ENCODE measurements at places on chromosomes 13 and 19.

- DNase-seq, result peak; percentile 84
These were observed 77.8 kb downstream of the TUBGCP3 start for GRCh38 chr13:112510002-112510780.

- peak; percentile 95 for DNase-seq
These were observed 770 bp upstream of the KMT2B start for GRCh38 chr19:35716801-35717664.

DNA sequence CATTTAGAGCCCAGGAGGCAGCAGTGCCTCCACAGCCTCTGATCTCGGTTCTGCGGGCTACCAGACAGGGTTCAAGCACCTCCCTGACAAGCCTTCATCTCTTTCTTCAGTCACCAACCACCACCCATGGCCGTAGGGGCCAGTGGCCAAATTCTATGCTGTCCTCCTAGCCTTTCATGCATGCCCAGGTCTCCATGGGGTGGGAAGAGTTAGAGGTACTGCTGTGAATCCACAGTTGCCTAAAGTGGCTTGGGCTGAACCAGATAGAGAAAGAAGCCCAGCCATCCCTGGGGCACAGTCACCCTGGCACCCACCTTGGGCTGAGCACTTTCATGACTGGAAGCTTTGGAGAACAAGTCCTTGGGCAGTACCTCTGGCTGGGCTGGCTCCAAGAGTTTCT, 97.4 kb downstream of the ZDHHC20 start:
- no peak for DNase-seq

GRCh38 chr13:41019578-41020347, 647 bp upstream of the ELF1 start:
- DNase-seq, result no peak

DNA sequence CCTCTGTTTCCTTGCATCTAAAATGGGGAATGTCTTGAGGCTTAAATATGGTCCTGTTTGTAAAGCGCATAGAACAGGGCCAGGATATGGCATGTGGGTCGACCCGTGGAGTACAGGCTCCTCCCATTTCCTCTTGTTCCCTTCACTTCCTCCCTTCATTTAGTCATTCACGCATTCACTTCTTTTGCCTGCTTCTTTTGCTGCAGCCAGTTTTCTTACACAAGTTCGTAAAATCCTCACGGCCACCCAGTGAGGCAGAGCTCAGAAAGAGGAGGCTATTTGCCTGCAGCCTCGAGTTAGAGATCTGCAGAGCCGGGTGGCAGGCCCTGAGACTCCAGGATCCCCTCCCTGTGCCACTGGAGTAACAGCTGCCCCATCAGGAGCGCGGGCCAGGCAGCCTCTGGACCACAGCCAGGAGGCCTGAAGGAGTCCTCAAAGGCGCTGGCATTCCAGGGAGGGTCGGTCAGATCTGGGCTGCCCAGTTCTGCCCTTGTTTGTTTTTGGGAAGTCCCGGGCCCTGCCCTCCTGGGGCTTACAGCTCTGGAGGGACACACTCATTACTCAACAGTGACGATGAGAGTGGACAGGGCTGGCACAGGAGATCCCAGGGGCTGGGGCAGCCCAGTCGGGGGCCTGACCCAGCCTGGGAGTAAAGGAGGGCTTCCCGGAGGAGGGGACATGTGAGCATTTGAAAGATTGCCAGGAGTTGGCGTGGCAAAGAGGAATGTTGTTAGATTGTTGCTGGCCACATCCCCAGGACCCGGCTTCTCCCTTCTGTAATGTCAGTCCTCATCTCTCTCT, 4.6 kb downstream of the PPP5C start:
- DNase-seq, result no peak

DNA sequence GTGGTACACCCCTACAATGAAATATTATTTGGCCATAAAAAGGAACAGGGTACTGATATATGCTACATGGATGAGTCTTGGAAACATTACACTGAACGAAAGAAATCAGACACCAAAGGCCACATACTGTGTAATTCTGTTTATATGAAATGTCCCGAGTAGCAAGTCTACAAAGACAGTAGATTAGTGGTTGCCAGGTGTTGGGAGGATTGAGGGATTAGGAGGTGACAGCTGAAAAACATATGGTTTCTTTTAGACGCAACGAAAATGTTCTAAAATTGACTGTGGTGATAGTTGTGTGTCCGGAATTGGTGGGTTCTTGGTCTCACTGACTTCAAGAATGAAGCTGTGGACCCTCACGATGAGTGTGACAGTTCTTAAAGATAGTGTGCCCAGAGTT, 35.1 kb downstream of the IL17D start:
- DNase-seq, result no peak

DNA sequence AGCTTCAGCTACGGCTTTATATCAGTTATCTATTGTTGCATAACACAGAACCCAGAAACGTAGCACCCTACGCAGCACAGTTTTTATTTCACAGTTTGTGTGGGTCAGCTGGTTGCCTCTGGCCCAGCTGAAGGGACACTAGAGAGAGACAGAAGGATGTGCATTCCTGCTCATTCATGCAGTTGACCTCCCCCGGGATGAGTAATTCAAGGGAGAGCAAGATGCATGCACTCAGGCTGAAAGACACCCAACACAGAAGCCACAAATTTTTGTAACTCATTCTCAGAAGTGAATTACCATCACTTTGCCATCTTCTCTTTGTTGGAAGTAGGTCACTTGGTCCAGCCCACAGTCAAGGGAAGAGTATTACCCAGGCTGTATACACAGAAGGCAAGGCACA, 89.5 kb downstream of the EFNB2 start:
- peak; percentile 80 for DNase-seq

DNA sequence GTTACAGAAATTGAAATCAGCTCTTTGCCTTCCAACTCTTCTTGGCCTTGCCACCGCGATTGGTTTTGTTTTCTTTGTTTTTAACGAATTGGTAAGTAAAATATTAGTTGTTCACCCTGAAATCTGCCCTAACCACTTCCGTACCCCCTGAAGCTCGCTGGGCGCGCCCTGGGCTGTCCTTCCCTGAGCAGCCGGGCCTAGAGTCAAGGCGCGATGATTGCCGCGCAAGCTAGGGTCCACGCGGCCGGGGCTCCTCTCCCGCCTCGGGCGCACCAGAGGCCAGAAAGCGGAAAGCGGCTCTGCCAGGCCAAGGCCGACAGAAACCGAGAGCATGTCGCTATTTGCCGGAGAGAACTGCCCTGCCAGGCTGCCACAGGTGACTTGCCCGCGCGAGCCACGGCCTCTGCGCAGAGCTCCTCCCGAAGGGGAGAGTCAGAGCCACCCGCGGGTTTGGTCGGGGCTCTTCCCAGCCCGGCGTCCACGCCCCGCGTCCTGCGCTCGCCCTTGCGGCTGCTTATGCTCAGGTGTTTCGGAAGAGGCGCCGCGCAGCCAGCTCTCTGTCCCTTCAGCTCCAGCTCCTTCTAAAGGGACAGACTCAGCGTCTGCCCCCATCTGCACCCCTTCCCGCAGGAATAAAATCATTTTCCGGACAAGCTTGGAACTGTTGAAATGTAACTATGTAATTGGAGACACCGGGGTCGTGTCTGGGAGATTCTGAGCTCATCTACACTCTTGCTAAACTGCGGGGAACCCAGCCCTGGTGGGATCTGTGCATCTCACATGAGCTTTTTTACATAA, 6.6 kb upstream of the CDX2 start:
- peak; percentile 37 for DNase-seq

DNA sequence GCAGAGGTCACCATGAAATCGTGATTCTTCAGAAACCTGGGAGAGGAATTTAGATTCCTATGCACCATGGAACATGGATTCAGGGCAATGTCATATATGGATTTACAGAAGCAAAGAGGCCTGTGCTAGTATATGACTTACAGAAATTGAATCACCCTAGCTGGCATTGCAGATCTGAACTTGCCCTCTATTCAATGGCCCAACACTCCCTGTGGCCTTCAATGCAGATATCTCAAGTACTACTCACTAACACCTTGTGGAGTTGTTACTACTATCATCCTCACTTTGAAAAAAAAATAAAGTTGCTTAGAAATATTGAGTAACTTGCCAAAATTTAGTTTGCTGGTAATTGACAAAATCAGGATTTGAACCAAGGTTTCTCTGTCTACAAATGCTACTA, 305.4 kb upstream of the SLITRK1 start:
- no peak for DNase-seq

- DNase-seq, result no peak
These were observed 150.4 kb downstream of the PDS5B start for GRCh38 chr13:32736648-32737047.

- peak; percentile 32 for DNase-seq
These were observed 28.5 kb upstream of the PLEKHF1 start for GRCh38 chr19:29636553-29637360.

- no peak for DNase-seq
These were observed 183.3 kb downstream of the KCNRG start for GRCh38 chr13:50198508-50198907.

DNA sequence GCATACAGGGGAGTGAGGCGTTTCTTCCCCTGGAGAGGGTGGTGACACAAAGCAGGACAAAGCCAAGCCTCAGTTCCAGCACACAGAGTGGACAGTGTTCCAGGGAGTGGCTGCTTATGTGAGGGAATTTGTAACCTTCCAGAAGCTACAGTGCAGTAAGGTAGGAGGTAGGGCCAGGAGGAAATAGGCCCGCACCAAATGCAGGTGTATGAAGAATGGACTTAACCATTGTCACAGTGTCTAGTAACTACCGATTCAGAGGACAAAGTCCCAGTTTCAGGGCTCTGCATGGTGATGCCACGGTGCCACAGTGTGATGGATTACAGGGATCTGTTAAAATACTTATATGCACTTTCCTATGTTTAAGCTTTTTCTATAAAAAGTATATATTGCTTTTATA, 135.3 kb downstream of the ZIC5 start:
- DNase-seq, result no peak

DNA sequence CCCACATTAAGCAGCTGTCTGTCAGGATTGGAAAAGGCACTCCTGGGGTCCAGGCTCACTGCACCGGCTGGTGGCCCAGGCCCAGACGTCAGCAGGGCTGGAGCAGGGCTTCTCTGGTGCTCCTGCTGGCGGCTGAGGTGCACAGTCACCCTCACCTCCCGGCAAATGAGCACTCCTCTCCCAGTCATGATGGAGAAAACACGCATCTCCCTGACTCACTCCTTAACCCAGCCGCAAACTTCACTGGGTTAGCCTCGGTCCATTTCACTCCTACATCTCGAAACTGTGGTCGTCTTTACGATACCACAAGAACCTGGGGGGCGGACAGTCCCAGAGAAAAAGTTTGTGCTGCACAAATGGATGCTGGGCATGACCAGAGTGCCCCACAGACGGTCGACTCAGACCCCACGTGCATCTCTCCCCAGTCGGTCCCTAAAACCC, 3.3 kb upstream of the RASA3 start:
- no peak for DNase-seq

DNA sequence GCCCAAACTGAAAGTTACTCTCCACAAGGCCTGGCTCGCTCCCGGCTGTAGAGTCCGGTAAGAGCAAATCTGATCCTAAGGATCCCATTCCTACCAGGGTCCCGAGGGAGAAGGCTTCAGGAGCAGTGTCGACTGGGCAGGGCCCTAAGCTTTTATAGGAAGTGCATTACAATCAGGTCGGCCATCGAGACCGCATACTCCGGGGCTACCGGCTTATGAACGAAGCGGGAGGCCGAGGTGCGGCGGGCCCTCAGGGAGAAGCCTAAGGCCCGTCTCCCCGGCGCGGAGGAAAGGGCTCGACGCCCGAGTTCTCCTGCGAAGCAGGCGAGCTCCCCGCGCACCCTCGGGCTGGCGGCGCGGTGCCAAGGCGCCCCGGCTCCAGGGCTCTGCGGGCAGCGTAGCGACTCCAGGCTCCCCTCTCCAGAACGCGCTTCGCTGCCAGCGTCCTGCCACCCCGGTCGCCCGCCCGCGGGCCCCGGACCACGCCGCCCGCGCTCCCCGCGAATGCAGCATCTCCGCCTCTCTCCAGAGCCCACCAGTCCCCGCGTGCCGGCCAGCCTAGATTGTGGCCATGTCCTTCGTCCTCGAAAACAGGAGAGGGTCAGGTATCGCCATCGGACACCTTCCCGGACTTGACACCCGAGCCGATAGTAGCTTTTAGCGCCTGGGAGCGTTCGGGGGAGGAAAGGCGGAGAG, 1.4 kb downstream of the EFNB2 start:
- DNase-seq, result peak; percentile 81

DNA sequence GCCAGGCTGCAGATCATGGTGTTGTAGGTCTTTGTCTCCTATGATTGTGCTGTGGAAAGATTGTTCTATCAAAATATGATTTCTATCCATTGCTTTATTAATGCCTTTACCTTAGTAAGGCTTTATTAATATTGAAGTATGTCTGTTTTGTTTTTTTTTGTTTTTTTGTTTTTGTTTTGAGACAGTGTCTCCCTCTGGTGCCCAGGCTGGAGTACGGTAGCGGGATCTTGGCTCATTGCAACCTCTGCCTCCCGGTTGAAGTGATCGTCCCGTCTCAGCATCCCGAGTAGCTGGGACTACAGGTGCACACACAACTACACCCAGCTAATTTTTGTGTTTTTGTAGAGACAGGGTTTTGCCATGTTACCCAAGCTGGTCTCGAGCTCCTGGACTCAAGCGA, 7.7 kb downstream of the IRGC start:
- DNase-seq, result no peak

DNA sequence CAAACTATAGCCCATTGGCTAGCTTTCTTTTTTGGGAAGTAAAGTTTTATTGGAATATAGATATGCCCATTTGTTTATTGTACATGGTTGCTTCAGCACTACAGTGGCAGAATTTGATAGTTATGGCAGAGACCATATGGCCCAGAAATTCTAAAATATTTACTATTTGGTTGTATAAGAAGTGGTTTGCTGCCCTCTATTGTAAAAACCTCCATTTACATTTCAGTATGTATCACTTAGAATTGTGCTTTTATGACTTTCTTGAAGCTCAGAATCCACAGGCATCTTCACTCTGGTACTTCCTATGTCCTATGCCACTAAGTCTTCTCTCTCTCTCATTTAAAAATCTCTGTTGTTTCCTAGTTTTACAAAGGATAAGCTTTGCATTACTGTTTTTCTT, 37.7 kb downstream of the DLEU7 start:
- no peak for DNase-seq

Data from eye (tissue), 1 donor.